ENCODE measurements at places on chromosomes 13 and 19.

DNA sequence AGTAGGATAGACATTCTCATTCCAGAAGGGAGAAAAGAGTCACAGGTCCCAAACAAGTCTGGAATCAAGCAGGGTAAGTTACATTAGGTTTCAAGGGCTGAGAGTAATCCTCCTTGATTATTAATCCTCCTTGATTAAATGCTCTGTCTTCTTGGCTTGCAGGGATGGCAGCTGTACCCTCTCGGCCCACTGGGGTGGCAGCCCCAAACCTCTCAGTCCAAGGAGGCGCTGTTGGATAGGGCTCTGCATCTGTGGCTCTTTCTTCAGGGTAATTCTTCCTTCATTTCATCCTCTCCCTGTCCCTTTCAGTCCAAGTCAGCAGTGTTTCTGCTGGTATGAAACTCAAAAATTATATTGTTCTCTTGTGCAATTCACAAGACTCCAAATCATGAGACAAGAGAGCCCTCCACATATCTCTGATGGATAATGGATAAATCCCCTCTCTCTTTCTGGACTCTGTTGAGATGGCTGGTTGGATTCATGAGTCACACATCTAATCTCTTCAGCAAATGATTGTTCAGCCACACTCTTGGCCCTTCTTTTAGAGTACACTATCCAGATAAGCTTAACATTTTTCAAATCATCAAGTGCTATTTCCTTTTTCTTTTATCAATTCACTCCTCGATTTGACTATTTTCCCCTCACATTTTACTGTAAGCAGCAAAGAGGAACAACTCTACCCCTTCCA, 323.7 kb upstream of the HTR2A start:
- no peak for DNase-seq

- no peak for DNase-seq
These were observed 1.8 kb upstream of the KCTD15 start for GRCh38 chr19:33794683-33795369.

GRCh38 chr19:28301463-28301862, 911.5 kb downstream of the UQCRFS1 start:
- DNase-seq = no peak

- DNase-seq = no peak
These were observed 85.2 kb upstream of the SPATA13 start for GRCh38 chr13:24075137-24075975.

DNA sequence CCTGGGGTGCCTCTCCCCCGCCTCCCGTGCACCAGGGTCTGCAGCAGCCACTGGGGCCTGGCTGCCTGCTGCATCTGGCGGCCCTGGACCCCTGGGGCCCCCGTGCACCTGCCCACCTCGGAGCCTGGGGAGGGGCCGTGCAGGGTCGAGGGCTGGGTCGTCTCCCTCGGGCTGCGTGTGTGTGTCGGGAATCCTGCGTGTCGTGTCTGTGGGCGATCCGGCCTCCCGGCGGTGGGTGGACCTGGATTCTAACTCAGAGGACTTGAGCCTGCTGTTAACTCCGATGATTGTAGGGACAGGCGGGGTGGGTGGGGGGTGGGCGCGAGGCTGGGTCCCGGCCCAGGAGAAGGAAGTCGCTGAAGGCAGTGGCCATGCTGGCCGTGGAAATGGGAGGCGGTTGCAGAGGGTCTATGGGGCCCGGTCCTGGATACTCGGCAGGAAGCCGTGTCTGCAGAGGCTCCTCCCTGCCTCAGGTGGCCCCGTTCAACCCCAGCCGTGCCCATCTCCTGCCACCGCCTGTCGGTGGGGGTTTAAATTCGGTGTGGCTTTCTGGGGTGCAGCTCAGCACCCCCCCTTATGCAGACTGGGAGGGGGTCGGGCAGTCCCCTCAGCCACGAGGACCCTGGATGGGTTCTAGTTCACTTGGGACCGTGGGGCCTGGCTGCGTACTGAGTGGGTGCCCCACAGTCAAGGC, 9.4 kb upstream of the WDR18 start:
- no peak for DNase-seq

- DNase-seq = no peak
These were observed 46.2 kb downstream of the DCT start for GRCh38 chr13:94433055-94433961.

DNA sequence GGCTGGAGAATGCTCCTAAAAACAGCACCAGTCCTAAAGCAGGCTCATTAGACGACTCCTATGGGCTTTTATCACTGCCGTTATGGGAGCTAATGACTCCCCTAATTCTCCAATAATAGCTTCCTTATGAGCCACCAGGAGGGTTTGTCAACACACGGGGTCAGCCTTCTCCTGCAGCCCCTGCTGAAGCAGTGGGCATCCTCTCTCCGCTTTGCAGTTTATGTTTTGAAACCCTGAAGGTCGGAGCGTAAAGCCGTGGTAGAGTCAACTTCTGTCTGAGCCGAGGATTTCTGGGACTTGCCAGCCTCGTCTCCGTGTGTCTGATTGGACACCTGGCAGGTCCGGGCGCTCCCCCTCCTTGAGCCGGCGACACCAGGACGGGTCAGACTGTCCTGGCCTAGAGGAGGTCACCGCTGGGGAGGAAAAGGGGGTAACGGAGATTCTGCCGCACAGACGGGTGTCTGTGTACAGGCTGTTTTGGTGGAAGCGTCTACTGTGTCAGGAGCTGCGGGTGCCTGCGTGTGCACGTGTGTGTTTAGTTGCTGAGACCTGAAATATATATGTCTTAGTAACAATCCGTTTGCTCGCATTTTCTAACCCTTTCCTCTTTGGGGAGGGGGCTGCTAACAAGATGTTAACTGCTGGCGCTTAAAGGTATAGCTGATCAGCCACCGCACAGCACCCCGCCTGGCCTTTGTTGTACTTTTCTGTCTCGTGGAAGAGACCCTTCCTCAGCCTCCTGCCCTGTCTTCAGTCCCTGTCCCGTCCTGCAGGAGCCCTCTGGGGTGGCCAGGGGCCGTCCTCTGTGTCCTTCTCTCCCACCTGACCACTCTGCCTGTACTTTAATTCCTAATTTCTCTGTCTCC, 1.9 kb downstream of the KDM4B start:
- no peak for DNase-seq

DNA sequence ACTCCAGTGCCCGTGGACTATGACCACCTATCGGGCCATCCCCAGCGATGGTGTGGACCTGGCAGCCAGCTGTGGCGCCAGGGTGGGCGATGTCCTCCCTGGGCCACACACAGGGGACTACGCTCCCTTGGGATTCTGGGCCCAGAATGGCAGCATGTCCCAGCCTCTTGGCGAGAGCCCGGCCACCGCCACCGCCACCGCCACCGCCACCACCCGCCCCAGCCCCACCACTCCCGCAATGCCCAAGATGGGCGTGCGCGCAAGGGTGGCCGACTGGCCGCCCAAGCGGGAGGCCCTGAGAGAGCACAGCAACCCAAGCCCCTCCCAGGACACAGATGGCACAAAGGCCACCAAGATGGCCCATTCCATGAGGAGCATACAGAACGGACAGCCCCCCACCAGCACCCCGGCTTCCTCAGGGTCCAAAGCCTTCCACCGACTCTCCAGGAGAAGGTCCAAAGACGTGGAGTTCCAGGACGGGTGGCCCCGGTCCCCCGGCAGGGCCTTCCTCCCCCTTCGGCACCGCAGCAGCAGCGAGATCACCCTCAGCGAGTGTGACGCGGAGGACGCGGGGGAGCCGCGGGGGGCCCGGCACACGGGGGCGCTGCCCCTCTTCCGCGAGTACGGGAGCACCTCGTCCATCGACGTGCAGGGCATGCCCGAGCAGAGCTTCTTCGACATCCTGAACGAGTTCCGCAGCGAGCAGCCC, 142.3 kb downstream of the DPF1 start:
- DNase-seq = no peak

DNA sequence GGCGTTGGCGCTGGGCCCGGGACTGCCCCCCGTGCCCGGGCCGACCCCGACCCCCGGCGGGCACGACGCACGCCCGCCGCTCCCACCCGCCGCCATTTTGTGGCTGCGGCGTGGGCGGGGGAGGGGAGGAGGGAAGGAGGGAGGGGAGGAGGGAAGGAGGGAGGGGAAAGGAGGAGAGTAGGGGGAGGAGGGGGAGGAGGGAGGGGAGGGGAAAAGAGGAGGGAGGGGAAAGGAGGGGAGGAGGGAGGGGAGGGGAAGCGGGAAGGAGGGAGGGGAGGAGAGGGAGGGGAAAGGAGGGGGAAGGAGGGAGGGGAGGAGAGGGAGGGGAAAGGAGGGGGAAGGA, at the start of gene BTBD2:
BTBD2 (minus strand) TSS at position 107 of the 343 bp plus-strand sequence; CDS start at position 96, 11 bp downstream.
- no peak for DNase-seq

- no peak for DNase-seq
These were observed 495 bp upstream of the ZNF599 start for GRCh38 chr19:34773555-34773864.

GRCh38 chr13:46079770-46080169, 25.1 kb downstream of the CPB2 start:
- no peak for DNase-seq

GRCh38 chr19:48627201-48627864, 8.0 kb downstream of the SPHK2 start:
- peak; percentile 41 for DNase-seq

- DNase-seq = no peak
These were observed 36.8 kb upstream of the MBNL2 start for GRCh38 chr13:97185291-97185690.

DNA sequence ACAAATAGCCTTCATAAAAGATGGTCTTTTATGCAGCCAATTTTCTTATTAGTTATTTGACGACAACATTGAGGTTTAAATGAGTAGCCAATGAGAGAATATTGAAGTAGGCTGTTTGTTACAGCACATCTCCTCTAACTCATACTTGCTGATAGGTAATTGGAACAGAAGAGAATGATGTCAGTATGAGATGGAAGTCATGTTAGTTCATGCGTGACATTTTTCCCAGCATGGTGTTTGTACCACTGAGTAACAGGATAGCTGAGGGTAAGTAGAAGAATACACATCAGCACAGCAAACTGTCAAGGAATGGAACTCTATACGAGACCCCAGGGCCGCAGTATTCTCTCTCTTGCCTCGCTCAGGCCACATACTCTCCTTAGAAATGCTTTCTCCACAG, 37.2 kb downstream of the COL4A2 start:
- no peak for DNase-seq

GRCh38 chr19:32828139-32828538, 41.4 kb downstream of the SLC7A9 start:
- no peak for DNase-seq

DNA sequence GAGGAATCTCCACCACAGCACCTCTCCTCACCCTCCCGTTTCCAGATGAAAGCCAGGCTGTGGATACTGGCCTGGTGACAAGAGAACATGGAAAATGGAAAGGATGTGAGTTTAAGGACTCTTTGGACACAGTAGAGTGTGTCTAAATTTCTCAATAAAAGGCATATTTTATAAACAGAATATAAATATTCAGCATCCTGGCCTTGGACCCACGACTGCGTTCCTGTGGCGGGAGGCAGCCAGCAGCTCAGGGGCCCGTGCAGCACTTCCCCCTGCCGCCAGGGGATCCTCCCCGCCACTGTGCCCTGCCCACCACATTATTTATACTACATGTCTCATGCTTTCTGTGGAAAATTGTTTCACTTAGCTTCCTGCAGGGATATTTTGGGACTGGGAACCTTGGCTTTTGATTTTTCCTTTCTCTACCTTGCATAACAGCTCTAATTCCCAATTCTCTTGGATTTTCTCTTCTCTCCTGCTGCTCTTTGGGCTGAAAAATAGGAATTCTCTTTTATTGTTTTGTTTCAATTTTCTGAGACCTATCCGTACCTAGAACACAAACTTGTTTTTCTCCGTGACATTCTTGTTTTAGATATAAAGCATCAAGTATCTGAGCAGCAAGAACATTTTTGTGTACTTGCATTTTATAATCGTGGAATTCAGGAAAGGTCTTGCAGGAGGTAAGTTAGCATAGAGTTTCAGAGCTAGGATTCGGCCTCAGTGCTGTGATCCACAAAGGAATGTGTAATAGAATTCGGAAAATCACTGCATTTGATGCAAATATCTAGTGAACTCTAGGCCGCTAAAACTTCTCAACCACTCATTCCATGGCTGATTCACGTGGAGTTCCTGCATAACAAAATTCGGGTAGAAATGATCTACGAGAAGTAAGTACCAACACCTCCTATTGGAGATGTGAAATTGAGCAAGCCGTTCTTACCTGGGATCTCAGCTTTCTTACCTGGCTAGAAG, 107.7 kb upstream of the SPATA13 start:
- no peak for DNase-seq

GRCh38 chr19:55209693-55210472, 582 bp upstream of the PTPRH start:
- no peak for DNase-seq

Data from SJSA1 (cell line).